ENCODE measurements at places on chromosomes 7 and 10.

- DNase-seq = no peak
Observed at GRCh38 chr10:63994371-63994770, 473.2 kb downstream of the REEP3 start.

DNA sequence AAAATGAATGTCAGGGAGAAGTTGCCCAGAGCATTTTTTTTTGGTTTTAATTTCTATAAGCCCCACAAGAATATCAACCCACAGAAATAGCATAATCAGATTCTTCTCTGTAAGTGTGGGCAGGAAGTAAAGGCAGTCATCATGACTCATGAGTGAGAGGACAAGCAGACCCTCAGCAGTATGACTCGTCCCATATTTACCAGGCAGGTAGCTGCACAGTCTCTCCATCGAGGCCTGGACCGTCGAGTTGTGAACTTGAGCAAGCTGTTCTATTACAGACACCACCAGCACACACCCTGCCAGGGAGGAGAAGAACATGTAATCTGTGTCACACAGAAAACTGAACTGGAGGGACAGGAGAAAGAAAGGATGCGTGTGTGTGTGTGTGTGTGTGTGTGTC lies 37.8 kb downstream of the AOAH start:
- DNase-seq = no peak

DNA sequence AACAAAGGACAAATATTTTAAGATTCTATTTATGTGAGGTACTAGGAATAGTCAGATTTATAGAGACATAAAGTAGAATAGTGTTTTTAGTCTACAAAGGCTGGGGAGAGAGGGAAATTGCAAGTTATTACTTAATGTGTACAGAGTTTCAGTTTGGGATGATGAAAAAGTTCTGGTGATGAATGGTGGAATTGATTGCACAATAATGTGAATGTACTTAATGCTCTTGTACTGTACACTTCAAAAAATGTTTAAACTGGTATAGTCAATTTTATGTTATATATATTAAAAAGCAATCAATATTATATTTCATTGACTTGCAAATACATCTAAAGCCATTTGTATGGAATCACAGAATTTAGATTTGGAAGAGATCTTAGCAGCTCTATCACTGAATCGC lies 213.4 kb downstream of the PPP1R3A start:
- DNase-seq = no peak

DNA sequence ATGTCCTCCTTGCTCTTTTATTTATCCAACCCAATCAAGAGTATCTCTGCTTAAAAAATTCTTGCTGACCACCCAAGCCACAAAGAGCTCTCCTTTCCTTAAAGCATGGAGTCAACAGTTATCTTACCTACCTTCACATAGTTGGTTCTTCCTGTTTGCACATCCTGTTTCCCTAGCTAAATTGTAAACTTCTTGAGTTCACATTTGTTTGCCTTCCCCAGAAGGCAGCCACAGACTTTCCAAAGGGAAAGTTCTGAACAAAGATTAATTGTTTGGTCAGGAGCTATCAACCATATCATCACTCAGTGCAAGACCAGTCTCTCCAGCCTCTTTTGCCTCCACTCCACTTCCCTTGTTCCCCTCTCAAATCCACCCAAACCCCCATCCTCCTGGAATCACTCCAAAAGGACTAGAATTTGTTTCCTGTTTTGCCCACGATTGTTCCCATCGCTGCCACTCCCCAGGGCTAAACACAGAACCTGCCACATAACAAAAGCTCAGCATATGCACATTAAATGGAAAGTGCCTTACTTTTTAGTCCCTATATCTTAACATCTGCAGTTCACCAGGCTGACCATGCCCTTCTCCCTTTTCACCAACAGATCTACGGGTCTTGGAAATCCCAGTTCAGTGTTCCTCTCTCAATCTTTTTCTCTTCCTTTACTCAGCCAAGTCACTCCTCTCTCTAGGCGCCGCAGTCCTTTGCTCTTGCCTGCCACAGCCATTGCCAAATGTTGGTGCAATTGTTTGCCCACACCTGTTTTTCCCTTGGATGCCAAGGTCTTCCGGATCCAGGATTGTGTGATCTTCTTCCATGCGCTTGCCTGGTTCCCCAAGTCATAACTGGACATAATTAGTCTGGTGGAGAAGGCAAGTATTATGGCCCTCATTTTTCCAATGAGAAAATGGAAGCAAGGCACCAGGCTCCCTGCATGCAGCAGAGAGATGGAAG lies 265.5 kb downstream of the KCNMA1 start:
- no peak for DNase-seq

DNA sequence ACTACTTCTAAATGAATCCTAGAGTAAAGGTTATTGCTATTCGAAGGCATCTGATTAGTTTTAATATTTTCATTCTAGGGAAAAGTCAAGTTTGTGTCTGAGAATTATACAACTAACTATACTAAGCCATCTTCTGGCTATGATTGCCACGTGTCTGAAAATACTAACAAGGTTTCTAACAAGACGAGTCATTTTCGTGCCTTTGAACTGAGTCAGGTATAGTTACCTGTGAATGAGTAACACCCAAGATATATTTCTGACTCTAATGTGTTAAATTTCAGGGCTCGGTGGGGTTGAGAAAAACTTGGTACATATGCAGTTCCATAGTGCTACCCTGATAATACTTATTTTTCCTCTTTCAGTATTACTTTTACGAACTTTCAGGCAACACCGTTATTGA lies 35.5 kb downstream of the TASOR2 start:
- DNase-seq = no peak

DNA sequence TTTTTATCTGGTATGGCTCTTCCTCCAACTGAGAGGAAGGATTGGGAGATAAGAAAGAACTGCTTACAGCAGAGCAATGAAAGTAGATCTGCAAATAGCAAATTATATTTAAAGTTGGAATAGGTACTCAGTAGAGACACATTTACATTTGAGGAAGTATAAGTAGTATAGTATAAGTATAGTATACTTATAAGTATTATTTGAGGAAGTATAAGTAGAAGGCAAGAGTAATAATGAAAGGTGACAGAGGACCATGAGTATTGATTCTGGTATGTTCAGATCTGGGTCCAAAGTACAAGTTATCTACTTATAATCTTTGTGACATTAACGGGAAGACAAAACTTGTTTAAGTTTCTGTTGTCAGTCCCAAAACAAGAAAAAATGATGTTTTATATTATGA lies 527.6 kb upstream of the SORCS1 start:
- DNase-seq = no peak

- DNase-seq = no peak
Observed at GRCh38 chr10:78081292-78081691, 47.6 kb downstream of the RPS24 start.

GRCh38 chr10:101397140-101397539 lies 43.2 kb downstream of the BTRC start:
- no peak for DNase-seq
